PC-3 (cell line): ENCODE measurements at places on chromosomes 7 and 10.

DNA sequence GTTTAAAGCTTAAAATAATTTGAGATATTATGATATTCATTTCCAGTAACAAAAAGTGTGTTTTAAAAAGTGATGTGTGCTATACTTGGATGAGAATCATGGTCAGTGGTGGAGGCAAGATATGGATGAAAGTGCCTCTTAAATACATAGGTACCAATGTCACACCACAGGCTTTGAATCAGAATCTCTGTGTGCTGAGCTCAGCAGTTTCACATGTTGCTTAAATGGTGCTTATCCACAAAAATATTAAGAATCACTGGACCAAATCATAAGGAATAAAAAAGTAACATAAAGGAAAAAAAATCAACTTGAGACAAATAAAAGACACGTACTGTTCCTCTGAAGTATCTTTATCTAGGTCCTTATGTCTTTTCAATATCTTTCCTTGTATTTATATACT, 850.5 kb upstream of the POT1 start:
- H3K4me1 ChIP-seq = no peaks in the 10 kb centered on the region
- H3K36me3 ChIP-seq = no peaks in the 10 kb centered on the region
- DNase-seq = no peak
- no peak overlapping the region for H3K27ac ChIP-seq

GRCh38 chr10:91944880-91945630, 21.5 kb downstream of the BTAF1 start:
- no peak overlapping the region for H3K27ac ChIP-seq
- H3K27me3 ChIP-seq = no peaks in the 10 kb centered on the region
- H3K4me3 ChIP-seq = no peak overlapping the region
- peak; percentile 73 for DNase-seq
- H3K36me3 ChIP-seq = peaks cover 11% of the 10 kb centered on the region

GRCh38 chr10:91864744-91865143, 44.5 kb downstream of the FGFBP3 start:
- no peak for DNase-seq
- H3K27me3 ChIP-seq = no peaks in the 10 kb centered on the region
- no peaks in the 10 kb centered on the region for H3K4me1 ChIP-seq
- no peak overlapping the region for H3K4me3 ChIP-seq
- H3K36me3 ChIP-seq = peaks cover 26% of the 10 kb centered on the region
- no peak overlapping the region for H3K27ac ChIP-seq

DNA sequence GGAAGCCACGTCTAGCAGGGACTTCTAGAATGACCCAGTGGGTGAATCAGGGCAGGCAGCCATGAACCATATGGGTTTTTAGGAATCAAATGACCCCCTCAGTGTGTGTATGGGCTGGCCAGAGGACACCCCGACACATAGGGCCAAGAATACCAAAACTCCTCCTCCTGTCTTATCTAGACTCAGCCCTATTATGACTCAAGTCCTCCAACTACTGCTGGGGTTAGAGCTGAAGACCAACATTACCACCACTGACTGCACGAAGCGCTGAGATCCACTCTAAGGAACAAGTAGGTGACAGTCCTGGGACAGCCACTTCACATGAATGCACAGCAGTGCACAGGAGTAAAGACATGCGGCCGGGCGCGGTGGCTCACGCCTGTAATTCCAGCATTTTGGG, 11.5 kb upstream of the SVOPL start:
- no peak overlapping the region for H3K27ac ChIP-seq
- DNase-seq = no peak
- no peaks in the 10 kb centered on the region for H3K4me1 ChIP-seq

DNA sequence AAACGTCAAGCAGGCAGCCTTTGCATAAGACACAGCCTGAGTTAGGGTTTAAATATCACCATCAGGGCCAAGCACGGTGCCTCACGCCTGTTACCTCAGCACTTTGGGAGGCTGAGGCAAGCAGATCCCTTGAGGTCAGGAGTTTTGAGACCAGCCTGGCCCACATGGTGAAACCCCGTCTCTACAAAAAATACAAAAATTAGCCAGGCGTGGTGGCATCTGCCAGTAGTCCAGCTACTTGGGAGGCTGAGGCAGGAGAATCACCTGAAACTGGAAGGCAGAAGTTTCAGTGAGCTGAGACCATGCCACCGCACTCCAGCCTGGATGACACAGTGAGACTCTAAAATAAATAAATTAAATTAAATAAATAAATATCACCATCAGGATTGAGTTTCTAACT, 33.0 kb downstream of the SRPK2 start:
- no peaks in the 10 kb centered on the region for H3K36me3 ChIP-seq
- H3K27me3 ChIP-seq = no peaks in the 10 kb centered on the region
- no peak overlapping the region for H3K27ac ChIP-seq

GRCh38 chr10:118592675-118593330, 2.6 kb downstream of the PRLHR start:
- DNase-seq = no peak
- no peaks in the 10 kb centered on the region for H3K4me1 ChIP-seq
- H3K27ac ChIP-seq = no peak overlapping the region
- no peak overlapping the region for H3K4me3 ChIP-seq
- H3K36me3 ChIP-seq = no peaks in the 10 kb centered on the region
- 0 out of 2 replicates have a peak, but pooled peaks cover 9% of the 10 kb centered on the region for H3K27me3 ChIP-seq

DNA sequence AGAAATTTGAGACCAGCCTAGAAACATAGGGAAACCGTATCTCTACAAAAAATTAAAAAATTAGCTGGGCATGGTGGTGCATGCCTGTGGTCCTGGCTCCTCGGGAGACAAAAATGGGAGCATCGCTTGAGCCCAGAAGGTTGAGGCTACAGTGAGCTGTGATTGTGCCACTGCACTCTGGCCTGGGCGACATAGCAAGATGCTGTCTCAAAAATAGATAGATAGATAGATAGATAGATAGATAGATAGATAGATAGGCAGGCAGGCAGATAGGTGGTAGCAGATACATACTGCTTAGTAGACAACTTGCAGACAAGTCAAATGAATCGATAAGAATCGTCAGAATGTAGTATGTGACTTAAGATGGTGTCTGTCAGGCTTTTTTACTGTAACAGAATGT, 106.9 kb downstream of the SND1 start:
- no peaks in the 10 kb centered on the region for H3K4me1 ChIP-seq
- DNase-seq = no peak
- no peaks in the 10 kb centered on the region for H3K27me3 ChIP-seq
- H3K36me3 ChIP-seq = peaks cover 7% of the 10 kb centered on the region; the same call in 1 of the 2 replicates

GRCh38 chr10:88923520-88923919, 29.1 kb downstream of the ACTA2 start:
- DNase-seq = no peak
- H3K4me1 ChIP-seq = no peaks in the 10 kb centered on the region
- no peaks in the 10 kb centered on the region for H3K36me3 ChIP-seq
- H3K27me3 ChIP-seq = no peaks in the 10 kb centered on the region
- H3K27ac ChIP-seq = no peak overlapping the region

- H3K27me3 ChIP-seq = no peaks in the 10 kb centered on the region
- DNase-seq = peak; percentile 53
- no peak overlapping the region for H3K4me3 ChIP-seq
- no peak overlapping the region for H3K27ac ChIP-seq
- no peaks in the 10 kb centered on the region for H3K36me3 ChIP-seq
- no peaks in the 10 kb centered on the region for H3K4me1 ChIP-seq
These were observed 9.2 kb upstream of the PWWP2B start for GRCh38 chr10:132387764-132388210.

DNA sequence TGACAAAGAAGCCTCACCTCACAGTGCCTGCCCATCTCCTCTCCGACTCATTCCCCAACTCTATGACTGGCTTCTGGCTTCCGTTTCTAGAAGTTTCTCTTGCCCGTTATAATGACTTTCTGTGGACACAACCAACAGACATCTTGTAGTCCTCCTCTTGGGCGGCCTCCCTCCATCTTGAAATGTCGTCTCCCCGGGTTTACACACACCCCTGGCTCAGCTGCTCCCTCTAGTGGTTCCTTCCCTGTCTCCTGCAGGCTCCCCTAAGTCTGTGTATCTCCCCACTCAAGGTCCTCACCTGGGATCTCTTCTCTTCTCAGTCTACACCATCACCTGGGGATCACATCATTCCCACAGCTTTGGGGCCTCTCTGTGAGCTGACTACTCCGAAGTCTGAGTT, 123.4 kb upstream of the NEBL start:
- H3K4me3 ChIP-seq = no peak overlapping the region
- H3K27me3 ChIP-seq = no peaks in the 10 kb centered on the region
- H3K36me3 ChIP-seq = no peaks in the 10 kb centered on the region

DNA sequence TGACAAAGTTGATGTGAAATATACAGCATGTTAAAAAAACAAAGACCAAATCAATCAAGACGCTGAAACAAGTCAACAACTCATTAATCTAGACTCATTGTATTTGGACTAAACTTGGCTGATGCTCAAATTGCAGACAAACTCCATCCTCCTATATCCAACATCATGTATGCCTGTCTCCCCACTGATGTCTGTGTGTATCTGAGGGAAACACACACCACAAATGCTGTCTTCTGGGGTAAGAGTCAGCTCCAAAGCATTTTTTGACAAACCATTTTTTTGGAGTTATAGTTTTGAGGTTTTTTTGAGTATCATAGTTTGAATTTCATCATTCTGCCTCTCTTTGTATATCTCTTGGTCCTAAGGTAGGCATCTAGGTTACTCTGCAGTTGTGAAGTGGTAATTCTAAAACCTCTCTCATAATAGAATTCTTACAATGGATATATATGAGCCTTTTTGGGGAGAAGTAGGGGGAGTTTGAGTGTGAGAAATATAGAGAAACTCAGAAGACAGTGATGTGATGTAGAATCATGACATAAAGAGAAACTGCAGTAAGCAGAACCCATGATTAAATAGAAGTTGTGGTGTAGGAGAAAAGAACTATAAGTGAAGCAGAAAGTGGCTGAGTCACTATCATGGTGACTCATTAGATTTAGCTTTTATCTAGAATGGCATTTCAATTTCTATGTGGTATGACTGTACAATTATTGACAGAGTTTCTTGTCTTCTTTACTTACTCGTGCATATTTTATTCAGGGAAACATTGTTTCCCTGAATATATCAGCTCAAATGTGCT, 1531.1 kb upstream of the LRRTM3 start:
- no peak overlapping the region for H3K4me3 ChIP-seq
- no peaks in the 10 kb centered on the region for H3K36me3 ChIP-seq
- H3K4me1 ChIP-seq = peaks cover 16% of the 10 kb centered on the region
- no peaks in the 10 kb centered on the region for H3K27me3 ChIP-seq
- DNase-seq = peak; percentile 93

- DNase-seq = no peak
- H3K27me3 ChIP-seq = no peaks in the 10 kb centered on the region
- no peaks in the 10 kb centered on the region for H3K36me3 ChIP-seq
- H3K27ac ChIP-seq = no peak overlapping the region
- no peaks in the 10 kb centered on the region for H3K4me1 ChIP-seq
These were observed 125.3 kb downstream of the NEURL1 start for GRCh38 chr10:103618575-103619423.

DNA sequence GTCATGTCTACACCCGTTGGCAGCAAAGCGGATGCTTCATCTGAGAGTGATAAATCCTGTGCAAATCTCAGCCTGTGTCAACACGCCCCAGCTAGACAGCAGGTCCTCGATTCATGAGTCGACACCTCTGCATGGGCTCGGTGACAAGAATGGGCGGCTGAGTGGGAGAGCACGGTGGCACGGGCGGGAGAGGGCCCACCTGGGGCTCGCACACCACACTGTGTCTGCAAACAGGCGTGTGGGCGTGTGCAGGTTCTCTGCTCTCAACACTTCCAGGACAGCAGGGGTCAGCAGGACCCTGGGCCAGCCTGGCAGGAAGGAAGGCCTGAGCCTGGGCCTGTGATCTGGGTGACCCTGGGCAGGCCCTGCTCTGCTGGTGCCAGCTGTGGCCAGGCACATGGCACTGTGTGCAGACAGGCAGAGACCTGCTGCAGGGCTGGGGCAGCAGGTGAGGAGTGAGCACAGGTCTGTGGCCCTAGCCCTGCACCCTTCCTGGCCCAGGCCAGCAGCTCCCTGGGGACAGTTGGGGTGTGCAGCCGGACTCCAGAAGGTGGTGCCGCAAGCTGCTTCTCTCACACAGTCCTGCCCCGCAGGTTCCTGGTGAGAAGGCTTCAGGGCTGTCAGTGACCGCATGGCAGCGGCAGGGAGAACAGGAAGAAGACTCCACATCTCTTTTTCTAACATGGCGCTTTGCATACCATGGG, 216.4 kb downstream of the ELFN1 start:
- H3K36me3 ChIP-seq = peaks cover 13% of the 10 kb centered on the region
- H3K4me3 ChIP-seq = no peak overlapping the region
- H3K27ac ChIP-seq = no peak overlapping the region
- H3K4me1 ChIP-seq = peaks cover 19% of the 10 kb centered on the region
- H3K27me3 ChIP-seq = no peaks in the 10 kb centered on the region

DNA sequence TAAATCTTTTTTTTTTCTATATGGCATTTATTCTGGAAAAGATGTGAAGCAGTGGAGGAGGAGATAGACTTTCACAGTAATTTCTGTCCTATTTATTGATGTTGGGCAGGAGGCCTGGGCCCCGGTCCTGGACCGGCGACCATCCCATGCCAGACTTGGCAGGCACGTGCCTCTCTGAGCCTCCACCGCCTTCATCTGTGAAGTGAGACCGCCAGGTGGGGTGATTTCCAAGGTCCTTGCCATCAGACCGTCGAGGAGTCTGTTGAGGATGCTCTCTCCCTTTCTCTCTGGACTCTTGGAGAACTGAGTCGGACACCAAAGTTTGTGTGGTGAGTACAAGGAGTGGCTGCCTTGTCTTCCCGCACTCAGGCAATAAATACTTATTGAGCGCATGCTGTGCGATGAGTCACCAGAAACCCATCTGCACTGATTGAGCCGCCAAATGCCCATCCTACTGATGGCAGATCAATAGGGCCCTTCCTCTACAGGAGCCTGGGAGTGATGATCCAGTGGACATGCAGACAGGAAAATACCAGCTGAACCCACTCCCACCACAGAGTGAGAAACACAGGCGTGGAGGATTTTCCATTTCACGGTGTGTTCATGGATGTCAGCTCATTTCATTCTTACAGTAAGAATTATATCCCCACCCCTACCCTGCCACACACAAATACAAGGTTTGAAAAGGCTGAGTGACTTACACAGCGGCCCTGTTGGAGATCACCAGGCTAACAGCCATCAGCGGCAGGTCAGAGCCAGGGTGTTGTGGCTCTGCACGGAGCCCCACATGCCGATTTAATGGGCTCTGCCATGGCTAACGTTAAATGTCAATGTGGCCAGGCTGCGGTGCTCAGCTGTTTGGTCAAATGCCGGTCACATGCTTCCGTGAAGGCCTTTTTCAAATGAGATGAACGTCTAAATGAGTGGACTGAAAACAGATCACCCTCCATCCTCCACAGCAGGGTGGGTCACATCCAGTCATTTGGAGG, 11.5 kb upstream of the PRKAG2 start:
- no peak overlapping the region for H3K27ac ChIP-seq
- no peak overlapping the region for H3K4me3 ChIP-seq
- peaks cover 55% of the 10 kb centered on the region for H3K27me3 ChIP-seq
- DNase-seq = peak; percentile 23
- no peaks in the 10 kb centered on the region for H3K4me1 ChIP-seq

DNA sequence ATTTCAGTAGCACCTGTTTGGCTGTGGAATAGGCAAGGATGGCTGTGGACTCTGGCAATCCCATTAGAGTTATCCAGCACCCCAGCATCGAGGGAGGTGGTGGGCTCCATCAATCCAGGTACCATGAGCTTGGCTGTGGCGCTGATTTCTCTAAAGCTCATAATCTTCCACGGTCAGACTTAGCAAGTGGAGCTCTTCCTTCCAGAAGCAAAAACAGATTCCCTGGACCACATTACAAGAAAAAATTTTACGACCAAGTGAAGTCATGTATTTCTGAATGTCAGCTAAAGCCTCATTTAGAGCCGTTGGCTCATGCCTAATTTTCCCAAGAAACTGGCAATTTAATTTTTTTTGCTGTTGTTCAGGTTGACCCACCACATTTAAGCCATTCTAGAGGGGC, 135.1 kb downstream of the CELF2 start:
- no peak overlapping the region for H3K27ac ChIP-seq
- no peak for DNase-seq
- no peaks in the 10 kb centered on the region for H3K36me3 ChIP-seq

GRCh38 chr10:34742456-34742855, 72.6 kb downstream of the PARD3 start:
- no peaks in the 10 kb centered on the region for H3K36me3 ChIP-seq
- H3K4me1 ChIP-seq = peaks cover 3% of the 10 kb centered on the region; the same call in 1 of the 2 replicates
- H3K27ac ChIP-seq = no peak overlapping the region
- H3K27me3 ChIP-seq = no peaks in the 10 kb centered on the region
